Stimulated activated CD8-positive, alpha-beta memory T cell treated with anti-CD3 and anti-CD28 coated beads, Interleukin-12 subunit alpha, Interleukin-12 subunit beta, amount 100 ng/mL, for 4 hours (primary cell): ENCODE measurements at places on chromosomes 3 and 15.

- DNase-seq = no peak
Measured at GRCh38 chr3:126961191-126961790, 21.6 kb upstream of the PLXNA1 start.

DNA sequence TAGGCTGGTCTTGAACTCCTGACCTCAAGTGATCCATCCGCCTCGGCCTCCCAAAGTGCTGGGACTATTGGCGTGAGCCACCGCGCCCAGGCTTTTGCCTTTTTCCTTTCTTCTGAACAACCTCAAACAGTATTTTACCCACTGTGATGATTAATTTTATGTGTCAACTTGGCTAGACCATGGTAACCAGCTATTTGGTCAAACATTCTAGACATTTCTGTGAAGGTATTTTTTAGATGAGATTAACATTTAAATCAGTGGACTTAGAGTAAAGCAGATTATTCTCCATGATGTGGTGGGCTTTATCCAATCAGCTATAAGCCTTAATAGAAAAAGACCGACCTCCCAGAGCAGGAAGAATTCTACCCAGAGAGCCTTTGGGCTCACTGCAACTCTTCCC, 6.0 kb downstream of the SPATA12 start:
- DNase-seq = no peak

DNA sequence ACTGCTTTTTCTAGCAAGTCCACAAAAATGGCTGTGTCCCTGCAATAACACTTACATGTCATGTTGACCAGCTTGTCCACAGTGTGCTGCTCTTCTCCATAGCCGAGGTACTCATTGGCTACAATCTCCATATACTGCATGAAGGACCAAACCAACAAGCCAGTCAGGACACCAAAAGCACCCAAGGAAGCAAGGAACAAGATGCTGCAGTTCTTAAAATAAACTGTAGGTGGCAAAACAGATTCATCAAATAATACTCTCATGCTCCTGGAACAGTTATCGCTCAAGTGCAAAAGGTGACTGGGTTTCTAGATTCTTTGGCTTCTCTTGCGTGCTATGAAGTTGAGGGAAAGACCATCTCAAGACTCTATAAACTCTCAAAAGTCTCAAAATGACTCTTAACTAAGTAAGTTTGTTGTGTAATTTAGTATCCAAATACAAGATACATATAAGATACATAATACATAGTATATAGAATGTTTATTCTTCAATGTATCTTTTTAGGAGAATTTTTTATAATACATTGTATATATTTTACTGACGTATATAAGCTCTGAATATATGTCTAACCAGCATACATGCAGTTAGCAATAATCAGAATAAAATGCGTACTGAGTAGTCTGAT, 57.0 kb downstream of the NEK10 start:
- no peak for DNase-seq

DNA sequence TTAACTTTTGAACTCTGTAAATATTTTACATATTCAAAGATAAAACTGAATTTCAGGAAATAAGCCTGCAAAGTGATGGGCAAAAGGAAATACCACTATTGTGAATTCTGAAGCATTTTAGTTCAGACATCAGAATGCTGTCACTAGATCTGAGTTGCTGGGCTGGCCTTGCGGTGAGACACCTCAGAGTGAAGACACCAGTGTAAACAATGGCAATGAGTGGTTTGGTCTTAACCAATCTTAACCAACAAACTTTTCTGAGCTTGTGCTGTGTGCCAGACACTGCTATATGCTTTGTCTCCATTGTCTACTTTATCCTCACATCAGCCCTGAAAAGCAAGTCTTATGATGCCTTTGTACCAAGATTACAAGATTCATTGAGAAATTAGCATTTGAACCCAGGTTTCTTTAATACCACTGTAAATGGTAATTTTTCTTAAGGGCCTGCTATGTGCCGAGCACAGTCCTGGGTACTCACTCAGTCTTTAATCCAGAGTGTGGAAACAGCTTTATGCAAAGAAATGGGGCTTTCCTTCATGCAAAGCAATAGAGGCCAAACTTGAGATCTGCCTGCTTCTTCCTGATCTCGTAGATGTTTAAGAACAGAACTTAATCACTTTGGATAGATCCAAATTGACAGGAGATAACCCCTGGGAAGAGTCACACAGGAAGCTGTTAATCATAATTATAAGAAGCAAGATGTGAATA, 55.0 kb downstream of the TMEM39A start:
- no peak for DNase-seq

- DNase-seq = no peak
Measured at GRCh38 chr3:132343018-132343612, 25.9 kb downstream of the ACP3 start.

DNA sequence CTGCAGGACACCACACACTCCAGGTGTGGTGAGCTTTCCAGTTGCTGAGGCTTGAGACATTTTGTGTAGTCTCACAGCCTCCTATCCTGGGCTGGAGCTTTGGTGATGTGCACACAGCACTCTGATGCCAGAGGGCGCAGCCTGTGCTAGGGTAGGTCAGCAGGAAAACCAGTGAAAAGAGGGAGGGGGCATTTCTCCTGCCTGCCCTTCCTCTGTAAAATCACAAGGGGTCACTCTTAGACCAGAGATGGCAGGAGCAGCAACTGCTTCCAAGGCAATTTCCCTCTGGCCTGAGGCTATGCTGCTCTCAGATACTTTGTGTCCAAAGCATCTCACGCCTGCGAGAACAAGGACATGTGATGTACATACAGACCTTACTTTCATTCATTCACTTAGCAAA, 16.5 kb upstream of the MUSTN1 start:
- no peak for DNase-seq

DNA sequence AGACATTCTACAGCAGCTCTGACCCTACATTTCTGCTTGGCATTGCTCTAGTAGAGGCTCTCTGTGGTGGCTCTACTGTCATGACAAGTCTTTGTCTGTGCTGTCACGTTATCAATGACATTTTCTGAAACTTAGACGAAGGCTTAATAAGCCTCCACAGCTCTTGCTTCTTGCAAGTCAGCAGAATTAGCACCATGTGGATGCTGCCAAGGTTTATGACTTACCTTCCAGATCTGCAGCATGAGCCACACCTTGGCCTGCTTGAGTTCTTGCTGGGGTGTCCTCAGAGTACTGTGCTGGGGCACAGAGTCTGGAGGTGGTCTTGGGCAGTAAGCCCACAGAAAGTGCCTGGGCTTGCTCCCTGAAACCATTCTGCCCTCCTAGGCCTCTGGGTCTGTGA, 9.8 kb downstream of the RTP1 start:
- no peak for DNase-seq

- no peak for DNase-seq
Measured at GRCh38 chr3:113272385-113272779, 61.0 kb downstream of the BOC start.

DNA sequence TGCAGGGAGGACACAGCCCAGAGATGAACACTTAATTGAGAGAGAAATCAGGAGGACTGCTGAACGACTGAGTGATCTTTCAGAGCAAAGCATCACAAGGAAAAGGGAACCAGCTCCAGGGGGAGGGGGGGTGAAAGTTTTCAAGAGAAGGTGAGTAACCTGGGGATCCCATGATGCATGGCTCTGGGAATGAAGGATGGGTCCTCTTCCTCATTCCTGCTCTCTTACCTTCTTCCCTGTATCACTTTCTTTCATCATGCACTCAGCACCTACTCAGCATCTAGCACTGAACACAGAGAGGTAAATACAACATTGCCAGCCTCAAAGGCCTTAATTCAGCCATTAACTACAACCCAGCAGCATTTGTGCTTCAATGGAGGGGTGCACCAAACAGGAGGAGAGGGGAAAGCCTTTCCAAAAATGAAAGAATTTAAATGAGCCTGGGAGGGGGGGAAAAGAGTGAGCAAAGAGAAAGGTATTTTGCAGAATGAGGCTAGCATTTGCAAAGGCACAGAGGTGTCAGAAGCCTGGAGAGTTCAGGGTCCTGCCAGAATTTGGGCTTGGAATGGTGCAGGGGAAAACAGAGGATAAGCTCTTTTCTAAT, 427.4 kb downstream of the FOXP1 start:
- DNase-seq = no peak

DNA sequence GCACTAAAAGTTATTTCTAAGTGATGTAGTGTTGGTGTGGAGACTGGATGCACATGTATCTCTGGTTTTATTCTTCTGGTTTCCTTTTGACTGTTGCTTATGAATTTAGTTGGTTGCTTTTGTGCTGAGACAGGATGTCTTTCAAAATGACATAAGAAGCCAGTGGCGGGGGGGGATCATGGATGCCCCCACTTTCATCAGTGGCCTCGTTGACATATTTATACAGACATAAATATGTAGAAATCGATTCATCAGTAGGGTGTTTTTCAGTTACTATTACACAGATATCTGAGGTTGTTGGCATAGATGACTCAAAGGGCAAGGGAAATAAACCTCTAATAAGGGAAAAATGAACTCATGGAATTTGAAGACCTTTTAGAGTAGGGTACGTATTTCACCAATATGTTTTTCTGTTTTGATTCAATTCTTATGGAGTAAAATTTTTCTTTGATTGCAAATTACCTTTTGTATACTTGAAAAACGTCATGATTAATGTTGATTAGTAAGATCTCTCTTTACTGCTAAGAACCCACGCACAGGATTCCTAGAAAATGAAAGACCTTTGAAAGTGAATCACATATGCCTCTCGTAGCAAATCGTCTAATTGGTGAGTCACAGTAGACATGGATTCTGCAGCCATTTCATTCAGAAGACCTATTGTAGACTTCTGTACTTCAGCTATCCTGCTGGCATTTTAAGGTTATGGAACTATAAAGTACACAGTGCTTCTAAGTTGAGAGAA, 97.4 kb upstream of the RBMS3 start:
- no peak for DNase-seq

DNA sequence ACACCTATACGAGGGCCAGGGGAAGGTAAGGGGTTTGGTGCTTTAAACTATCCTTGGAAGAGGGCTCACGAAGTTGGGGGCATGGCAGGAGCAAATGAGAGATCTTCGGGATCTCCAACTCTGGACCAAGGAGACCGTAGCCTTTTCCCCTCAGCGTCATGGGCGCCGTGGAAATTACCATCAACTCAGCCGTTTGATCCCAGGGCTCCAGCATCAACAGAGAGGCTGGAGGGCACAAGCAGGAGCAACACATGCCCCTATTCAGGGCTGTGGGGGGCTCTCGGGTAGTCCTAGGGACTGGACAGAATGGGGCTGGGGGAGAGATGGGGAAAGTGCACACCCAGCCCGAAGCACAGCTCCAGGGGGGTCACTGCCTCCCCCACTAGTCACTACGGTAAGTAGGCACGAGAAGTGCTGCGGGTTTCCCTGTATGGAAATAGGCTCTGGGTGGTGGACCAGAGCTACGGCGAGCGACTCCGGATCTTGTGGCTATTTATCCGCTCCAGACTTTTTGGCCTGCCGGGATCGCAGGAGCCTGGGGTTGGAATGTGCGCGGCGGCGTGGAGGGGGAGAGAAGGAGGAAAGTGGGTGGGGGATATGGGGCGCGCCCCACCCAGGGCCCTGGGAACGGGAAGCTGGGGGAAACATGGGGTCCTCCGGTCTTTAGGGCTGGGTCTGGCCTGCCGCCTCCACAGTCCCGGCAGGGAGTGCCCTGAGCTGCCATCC, 539 bp upstream of the LAMB2 start:
- DNase-seq = no peak

DNA sequence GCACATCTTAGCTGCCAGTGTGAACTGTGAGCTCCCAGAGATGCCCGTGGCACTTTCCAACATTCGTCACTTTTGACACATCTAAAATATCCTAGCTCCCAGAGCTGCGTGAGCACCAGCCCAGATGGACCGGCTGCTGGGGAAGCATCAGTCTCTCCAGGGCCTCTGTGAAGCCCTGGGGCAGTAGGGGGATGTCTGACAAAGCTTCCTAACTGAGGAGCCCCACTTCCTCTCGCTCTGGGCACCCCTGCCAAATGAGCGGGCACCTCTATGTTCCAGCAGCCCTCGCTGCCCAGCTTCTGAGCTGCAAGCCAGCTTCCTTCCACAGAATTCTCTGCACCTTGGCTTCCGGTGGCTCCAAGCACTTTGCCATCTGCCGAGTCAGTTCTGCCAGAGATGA, 91.1 kb downstream of the LIPC start:
- DNase-seq = no peak

- no peak for DNase-seq
Measured at GRCh38 chr15:50190723-50191122, 8.7 kb downstream of the SLC27A2 start.

- no peak for DNase-seq
Measured at GRCh38 chr3:191869738-191870415, 408.9 kb downstream of the PYDC2 start.

- no peak for DNase-seq
Measured at GRCh38 chr15:73633991-73634495, 854 bp upstream of the NPTN start.

GRCh38 chr3:46483825-46484224, 14.0 kb upstream of the RTP3 start:
- no peak for DNase-seq

GRCh38 chr3:187954873-187955586, 198.9 kb upstream of the LPP start:
- DNase-seq = no peak

- DNase-seq = no peak
Measured at GRCh38 chr3:68239542-68239941, 585.1 kb upstream of the SUCLG2 start.

GRCh38 chr3:8579096-8579495, 65.5 kb downstream of the SSUH2 start:
- no peak for DNase-seq

DNA sequence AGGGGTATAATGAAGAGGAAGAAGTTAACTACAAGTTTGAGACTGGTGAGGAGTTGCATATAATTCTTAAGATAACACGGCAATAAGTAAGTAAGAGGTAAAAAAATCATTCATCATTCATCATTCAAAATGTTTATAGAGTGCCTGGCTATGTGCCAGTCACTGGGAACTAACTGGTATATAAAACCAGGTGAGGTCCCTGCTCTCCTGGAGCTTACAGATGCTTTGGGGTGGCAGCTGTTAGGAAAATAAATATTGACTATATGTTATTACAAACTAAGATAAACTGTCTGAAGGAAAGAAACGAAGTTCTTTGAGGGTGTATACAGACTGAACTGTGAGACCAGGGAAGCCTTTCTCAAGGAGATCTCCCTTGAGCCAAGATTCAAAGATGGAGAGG, 2.9 kb downstream of the CASR start:
- no peak for DNase-seq

GRCh38 chr3:66581256-66581655, 80.4 kb upstream of the LRIG1 start:
- DNase-seq = no peak

GRCh38 chr15:81155375-81156218, 21.5 kb downstream of the CFAP161 start:
- no peak for DNase-seq

DNA sequence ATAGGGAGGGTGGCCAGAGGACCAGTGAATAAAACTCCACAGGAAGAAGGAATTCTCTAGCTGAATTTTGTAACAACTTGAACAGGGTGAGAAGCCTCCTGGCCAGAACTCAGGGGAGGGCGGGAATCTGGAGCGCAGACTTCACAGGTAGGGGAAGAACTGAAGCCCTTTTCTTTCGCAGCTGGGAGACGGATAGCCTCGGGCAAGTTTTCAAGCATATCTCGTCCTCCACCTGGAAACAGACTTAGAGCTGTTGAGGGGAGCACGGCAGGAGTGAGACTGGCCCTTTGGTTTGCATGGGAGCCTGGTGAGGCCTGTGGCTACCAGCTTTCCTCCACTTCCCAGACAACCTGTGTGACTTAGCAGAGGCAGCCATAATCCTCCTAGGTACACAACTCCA, 10.9 kb upstream of the RPL39L start:
- DNase-seq = no peak
